ENCODE measurements at places on chromosomes 4 and X.

- DNase-seq: no peak
Measured at GRCh38 chr4:188145601-188146000, 6.4 kb downstream of the TRIML1 start.

- peak; percentile 1 for DNase-seq
Measured at GRCh38 chrX:69988955-69989394, 60.8 kb downstream of the AWAT2 start.

- peak; percentile 9 for DNase-seq
Measured at GRCh38 chrX:5916945-5917344, 311.7 kb downstream of the NLGN4X start.

DNA sequence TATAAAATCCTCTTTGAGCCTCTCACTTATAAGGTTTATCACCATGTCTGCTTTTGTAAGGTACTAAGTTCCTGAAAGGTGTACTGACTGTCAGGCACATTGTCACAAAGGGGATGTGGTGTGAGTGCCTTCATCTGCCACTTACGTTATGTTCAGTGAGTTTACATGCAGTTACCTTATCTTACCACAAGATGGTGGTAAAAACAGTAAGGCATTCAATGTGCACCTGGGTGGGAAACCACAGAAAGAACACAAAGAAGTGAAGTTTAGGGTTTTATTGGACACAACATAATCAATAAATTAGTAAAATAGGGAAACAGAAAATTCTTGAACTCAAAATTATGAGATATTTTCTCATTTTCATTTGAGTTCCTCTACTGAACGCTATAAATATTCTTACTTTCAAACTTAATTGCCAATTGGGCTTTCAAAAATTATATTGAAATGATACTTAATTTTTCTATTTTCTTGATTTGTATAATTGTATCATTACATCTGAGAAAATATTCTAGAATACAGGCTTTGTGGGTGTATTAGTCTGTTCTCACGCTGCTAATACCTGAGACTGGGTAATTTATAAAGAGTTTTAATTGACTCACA, 650.8 kb downstream of the PCDH7 start:
- peak; percentile 68 for DNase-seq

- no peak for DNase-seq
Measured at GRCh38 chr4:16685536-16685935, 212.9 kb downstream of the LDB2 start.

DNA sequence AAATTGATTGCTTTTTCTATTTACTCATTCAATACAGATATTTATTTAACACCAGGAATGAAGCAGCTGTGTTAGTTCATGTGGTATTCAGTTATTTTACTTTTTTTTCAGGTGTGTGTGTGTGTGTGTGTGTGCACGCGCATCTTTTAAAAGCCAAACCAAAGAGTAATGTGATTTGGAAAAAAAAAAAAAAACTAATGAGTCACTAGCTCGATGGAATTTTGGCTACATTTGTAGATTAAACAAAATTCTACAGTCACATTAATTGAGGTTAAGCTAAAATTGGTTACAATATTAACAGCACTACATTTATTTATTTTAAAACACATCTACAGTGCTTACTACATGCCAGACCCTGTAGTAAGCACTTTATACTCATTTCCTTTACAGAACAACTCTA, 66.8 kb downstream of the HHIP start:
- no peak for DNase-seq

DNA sequence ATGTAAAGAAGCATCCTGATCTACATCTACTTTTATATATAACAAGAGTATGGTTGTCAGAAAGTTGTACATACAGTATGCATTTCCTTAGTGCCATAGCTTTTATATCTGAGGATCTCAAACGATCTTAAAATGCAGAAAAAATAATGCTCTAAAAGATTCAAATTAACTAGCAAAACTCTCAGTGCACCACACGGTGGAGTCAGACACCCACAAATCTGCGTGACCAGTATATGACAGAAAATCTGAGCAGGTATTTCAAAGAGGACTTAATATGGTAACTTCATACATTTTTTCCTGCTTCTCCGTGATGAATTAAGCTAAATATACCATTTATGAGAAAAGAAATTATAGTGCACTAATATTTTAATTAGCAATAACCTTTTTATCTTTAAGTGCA, 803.0 kb downstream of the DMD start:
- peak; percentile 9 for DNase-seq

DNA sequence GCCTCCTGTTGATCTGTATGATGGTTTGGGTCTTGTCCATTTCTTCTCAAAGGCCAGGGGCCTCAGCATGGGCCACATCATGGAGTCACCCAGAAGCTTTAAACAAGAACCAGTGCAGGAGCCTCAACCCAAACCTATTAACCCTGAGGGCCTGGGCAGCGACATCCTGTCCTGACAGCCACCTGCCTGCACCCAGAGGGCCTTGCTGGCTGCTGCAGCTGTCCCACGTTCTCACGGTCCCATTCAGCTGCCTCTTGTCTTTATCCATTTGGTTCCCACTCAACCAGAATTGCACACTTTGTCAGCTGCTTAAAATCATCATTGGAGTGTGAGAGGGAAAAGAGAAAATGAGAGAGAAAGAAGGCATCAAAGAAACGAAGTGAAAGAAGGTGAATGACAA, 21.6 kb downstream of the C4orf50 start:
- no peak for DNase-seq

DNA sequence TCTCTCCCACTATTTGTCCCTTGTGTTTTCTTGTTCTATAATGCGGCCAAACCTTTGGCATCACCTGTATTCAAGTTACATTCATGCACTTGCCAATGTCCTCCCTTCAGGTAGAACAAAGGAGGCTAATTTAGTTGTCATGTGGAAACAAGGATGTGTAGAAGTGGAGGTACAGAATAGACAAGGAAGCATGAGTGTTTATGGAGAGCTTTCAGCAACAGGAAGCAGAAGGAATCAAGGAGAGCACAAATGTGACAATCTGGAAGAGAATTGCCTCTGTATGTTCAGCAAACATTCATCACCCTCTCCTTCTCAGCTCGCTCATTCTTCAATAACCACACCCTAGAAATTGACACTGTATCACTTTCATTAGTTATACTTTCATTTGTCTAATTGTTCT, 103.4 kb downstream of the SLC7A11 start:
- DNase-seq: no peak

DNA sequence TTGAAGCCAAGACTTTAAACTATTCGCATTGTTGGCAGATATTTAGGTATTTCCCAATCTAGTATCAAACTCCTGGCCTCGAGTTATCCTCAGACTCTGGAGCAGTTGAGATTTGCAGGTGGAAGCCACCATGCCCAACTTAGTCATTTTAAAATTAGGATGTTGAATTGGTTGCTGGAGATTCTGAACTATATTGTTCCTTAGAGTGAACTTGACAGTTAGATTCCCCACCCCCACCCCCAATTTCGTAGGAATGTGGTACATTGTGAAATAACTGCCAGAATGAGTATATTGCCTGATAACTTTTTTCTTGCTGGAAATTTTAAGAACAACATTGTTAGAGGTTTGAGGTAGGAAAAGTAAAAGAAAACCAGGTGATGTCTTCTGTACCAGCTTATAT, 2.3 kb downstream of the NOCT start:
- DNase-seq: no peak

- no peak for DNase-seq
Measured at GRCh38 chrX:9117851-9118250, 83.9 kb upstream of the FAM9B start.

- no peak for DNase-seq
Measured at GRCh38 chr4:2954358-2955185, 8.6 kb downstream of the NOP14 start.

- no peak for DNase-seq
Measured at GRCh38 chr4:1927675-1928074, 56.5 kb downstream of the NSD2 start.

DNA sequence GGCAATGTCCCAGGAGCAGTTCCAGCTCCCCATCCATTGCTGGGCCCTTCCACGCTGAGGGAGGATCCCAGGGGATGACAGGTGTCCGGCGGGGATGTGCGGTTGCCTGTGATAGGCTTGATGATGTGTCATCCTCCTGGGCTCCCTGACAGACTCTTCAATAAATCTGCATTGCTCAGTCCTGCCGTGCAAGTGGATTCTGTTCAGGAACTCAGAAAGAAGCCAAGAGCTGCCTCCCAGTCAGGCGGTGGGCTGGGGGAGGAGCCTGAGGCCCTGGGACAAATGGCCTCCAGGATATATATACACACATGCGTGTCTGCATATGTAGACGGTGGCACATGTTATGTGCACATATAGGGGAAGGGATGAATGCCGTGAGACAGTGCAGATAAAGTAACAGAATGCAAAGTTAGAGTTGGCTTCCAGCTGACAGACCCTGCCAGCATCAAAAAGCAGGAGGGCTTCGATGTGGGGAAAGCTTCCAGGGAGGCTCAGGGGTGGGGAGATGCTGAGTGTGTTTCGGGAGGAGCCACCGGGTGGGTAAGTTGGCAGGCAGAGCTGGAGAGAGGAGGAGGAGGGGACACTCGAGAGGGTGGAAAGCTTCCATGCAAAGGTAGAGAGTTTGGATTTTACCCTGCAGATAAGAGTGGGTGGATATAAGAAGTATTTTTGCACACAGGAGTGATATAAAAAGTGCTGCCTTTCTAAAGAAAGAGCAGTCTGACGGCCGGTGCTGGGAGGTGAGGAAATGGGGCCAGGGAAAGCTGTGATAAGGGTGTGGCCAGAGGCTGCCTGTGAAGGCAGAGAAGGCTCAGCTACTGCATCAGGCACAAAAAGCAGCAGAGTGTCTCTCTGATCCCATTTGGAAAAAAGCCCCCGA, 28.5 kb upstream of the CRMP1 start:
- DNase-seq: no peak

- no peak for DNase-seq
Measured at GRCh38 chrX:115602729-115603389, 41.9 kb downstream of the PLS3 start.

- DNase-seq: no peak
Measured at GRCh38 chrX:78493180-78493579, 165.8 kb upstream of the CYSLTR1 start.

- no peak for DNase-seq
Measured at GRCh38 chrX:140589657-140590056, 84.8 kb upstream of the SOX3 start.

DNA sequence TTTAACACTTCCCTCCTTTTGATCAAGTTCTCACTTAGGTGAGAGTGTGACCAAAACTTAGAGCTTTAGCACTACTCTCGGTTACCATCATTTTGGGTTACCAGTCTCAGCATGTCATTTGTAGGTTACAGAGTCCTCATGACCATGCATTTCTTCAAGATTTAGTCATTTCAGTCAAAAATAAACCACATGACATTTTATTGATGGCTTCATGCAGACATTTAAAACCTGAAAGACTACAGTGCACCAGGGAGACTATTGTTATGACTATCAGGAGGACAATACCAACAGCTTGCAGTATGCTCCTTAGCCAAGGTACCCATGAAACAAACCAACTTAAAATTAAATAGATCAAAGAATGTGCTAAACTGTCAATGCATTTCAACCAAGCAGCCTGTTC, 498.1 kb upstream of the FSTL5 start:
- DNase-seq: no peak

- no peak for DNase-seq
Measured at GRCh38 chr4:133151691-133152329, 2.7 kb downstream of the PCDH10 start.

- DNase-seq: no peak
Measured at GRCh38 chr4:78971326-78971725, 32.1 kb upstream of the PAQR3 start.

DNA sequence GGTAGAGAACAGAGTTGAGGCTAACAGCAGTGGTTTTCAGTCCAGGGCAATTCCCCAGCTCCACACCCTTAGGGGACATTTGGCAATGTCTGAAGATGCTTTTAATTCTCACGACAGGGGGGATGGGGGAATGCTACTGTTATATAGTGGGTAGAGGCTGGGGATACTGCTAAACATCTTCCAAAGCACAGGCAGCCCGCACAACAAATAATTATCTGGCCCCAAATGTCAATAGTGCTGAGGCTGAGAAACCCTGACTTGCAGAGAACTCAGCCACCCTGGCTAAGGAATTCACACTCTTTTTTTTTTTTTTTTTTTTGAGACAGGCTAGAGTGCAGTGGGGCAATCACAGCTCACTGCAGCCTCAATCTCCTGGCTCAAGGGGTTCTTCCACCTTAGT, 60.6 kb downstream of the POLR2B start:
- no peak for DNase-seq

- DNase-seq: no peak
Measured at GRCh38 chr4:178595500-178596138, 1153.4 kb upstream of the AGA start.

- DNase-seq: no peak
Measured at GRCh38 chr4:54571293-54572151, 86.2 kb upstream of the KIT start.

- DNase-seq: no peak
Measured at GRCh38 chr4:24769571-24769970, 25.8 kb upstream of the SOD3 start.

DNA sequence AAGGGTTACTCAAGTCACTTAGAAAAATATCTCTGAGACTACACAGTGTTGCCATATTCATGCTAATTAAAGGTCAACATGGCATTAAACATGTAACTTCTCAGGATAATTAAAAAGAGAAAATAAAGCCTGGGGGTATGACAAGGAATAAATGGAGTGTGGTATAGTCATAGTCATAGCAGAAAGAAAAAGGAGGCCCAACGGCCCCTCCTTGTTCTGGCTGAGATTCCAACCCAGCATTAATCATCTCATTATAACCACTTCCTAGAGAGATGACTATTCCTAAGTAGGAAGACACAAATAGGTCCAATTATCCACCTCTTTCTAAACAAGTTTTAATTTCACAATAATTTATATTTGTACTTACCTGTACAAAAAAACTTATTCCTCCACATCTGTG, 778.4 kb upstream of the AADAT start:
- DNase-seq: no peak

DNA sequence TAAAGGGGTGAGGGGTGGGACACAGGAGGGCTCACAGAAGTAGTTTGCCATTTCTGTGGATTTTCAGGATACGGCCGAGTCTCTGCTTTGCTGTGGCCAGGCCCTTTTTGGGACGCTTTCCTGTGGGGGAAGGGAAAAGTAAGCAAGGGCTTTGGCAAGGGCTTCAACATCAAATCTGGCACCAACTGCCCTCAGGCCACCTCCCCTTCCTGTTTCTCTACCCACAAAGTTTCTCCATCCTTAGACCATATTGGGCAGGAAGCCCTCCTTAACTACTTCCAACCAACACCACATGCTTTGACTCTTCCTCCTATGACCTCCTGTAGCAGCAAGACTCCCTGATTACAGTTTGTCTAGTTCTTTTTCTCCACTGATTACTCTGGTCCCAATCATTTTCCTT, 105.1 kb downstream of the PHF8 start:
- DNase-seq: peak; percentile 83
